Ureter (tissue), 1 donor: ENCODE measurements at places on chromosomes 2 and 18.

DNA sequence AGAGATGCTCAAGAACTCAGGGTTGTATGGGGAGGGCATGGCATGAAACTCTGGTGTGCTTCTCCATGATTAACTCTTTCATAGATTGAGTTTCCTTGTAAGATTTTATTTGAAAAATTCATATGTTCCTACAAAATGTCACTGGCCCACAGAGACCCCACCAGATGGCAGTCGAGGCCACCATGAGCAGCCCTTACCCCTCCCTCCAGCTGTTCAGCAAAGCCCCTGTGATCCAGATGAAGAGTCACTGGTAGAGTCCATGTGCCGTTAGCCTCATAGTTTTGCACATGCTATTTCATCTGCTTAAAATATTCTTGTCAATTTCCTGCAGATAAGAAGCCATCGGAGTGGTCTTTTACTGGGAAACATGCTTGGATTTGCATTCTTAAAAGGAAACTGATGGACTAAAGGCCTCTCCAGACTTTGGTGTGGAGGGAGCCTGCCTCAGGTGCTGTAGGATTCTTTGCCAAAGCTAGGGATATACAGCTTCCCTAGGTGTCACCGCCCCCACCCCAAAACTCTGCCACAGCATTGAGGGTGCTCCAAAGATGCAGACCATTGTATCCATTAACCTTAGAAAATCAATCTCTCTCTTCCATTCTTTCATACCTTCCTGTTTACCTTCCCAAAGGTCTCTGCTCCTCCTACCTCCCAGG, 18.8 kb downstream of the ZNF385B start:
- DNase-seq, result no peak

DNA sequence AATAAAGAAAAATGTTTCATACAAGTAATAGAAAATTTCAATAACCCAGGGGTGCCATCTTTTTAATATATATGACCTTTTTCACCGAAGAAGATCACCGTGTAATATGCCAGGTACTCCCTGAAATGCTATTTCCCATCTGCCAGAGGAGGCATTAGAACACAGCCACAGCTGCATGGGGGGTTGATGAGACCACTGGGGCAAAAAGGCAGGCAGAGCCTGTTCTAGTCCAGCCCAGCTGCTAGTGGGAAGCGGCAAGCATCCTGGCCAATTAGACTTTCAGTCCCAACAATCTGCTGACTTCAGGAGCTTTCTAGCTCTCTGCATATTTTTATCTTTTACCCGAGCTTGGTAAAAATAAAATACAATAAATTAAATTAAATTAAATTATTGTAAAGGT, 362.6 kb downstream of the RIT2 start:
- no peak for DNase-seq

GRCh38 chr2:197427986-197428385, 6.8 kb downstream of the SF3B1 start:
- no peak for DNase-seq

DNA sequence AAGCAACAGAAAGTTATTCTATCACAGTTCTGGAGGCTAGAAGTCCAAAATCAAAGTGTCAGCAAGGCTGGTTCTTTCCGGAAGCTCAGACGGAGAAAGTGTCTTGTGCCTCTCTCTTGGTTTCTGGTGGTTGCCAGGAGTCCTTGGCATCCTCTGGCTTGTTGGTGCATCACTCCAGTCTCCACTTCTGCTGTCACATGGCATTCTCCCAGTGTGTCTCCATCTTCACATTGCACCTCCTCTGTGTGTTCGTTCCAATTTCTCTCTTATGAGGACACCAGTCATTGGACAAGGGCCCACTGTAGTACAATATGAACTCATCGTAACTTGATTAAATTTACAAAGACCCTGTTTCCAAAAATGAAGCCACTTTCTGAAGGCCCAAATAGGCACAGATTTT, 175.4 kb upstream of the ATP5MC3 start:
- no peak for DNase-seq

GRCh38 chr2:32947076-32947483, 327 bp downstream of the LTBP1 start:
- no peak for DNase-seq
